ENCODE measurements at places on chromosomes 5 and 9.

DNA sequence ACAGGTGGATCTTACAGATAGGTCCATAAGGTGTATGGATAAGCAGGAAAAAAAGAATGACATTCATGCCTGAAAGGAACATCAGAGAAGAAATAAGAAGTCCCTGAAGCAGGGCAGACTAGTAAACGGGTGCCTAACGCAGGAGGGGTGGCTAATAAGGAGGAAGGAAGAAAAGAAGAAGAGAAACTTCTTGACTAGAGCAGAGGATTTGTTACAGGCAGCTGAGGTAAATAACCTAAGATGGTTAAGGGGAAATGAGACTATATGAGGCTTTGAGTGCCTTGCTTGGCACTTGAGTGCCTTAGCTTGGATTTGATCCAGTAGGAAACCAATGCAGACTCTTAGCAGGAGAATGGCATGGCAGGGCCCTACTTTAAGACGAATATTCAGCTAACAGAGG is 313.5 kb upstream of the PDE4D start:
- no peak for DNase-seq

GRCh38 chr9:33024126-33024965 is 727 bp upstream of the DNAJA1 start:
- no peak for DNase-seq

DNA sequence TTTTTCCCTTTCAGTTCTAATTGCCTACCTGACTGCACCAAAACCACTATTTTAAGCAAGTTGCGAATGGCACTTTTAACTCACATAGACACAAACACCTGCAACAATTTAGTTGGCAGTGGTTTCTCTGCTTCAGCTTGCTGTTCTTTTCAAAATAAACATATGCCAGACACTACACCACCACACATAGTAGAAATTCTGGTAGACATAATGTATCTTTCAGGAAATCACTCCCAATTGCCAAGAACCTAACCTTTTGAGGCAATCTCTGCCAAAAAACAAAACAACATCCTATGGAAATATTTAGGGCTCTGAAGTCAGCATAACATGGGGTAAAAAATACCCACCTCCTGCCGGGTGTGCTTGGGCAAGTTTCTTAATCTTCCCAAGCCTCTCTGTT is 27.7 kb downstream of the GLIS3 start:
- no peak for DNase-seq

DNA sequence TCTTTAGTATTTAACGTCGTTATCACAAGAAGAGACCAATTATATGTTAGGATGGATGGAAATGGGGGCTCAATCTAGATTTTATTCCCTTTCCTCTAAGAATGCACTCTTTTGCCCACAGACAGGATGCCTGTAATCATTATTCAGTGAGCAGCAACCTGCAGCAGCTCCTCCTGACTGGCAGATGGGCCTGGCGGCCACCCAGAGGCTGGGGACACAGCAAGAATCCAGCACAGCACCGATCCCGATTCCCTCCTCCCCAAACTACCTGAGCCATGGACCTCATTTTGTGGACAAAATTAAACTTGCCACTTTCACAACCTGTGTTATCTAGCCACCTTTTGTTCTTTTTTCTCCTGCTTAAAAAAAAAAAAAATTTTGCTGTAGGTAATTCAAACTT is 101.0 kb downstream of the USP20 start:
- peak; percentile 37 for DNase-seq

GRCh38 chr5:122221857-122222256 is 90.2 kb upstream of the SNCAIP start:
- DNase-seq = no peak

DNA sequence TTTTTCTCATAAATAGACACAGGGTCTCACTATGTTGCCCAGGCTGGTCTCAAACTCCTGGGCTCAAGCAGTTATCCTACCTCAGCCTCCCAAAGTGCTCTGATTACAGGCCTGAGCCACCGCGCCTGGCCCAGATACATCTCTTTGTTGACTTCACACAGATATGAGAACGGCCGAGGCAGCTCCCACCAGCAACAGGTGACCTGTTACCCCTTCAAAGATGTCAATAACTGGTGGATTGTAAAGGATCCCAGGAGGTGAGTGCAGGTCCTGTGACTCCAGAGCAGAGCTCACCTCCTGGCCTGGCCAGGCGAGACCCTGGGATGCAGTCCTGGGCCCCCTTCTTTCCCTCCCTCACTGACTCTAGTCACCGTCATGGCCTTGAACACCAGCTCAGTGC is 9.2 kb downstream of the POMT1 start:
- no peak for DNase-seq

GRCh38 chr5:141753971-141754713 is 72.1 kb upstream of the ARAP3 start:
- DNase-seq = no peak

DNA sequence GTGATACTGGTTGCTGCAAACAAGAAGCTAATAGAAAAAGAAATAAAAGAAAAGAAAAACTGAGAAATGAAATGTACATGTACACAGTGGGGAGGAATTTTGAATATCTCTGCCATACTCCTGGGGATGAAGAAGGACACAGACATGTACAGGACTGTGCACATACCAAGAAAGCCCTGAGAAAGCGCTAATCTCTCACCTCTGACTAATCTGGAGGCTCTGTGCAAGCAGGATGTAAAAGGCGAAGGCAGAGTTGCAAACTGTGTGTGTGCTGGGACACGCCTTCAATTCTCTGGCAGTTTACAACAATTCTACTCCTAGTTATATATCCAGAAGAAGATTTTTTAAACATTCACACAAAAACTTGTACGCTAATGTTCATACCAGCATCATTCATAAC is 211.4 kb downstream of the KIAA0825 start:
- no peak for DNase-seq

DNA sequence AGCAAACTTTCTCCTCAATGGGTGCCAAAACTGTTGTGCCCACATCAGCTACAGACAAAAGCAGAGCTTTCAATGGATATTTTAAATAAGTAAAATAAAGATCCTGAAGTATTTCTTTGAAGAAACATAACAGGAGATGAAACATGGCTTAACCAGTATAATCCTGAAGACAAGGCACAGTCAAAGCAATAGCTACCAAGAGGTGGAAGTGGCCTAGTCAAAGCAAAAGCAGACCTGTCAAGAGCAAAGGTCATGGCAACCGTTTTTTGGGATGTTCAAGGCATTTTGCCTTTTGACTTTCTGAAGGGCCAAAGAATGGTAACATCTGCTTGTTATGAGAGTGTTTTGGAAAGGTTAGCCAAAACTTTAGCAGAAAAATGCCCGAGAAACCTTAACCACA is 77.9 kb downstream of the ANXA1 start:
- no peak for DNase-seq

- no peak for DNase-seq
Measured at GRCh38 chr5:74226716-74227485, 413.6 kb downstream of the ENC1 start.

DNA sequence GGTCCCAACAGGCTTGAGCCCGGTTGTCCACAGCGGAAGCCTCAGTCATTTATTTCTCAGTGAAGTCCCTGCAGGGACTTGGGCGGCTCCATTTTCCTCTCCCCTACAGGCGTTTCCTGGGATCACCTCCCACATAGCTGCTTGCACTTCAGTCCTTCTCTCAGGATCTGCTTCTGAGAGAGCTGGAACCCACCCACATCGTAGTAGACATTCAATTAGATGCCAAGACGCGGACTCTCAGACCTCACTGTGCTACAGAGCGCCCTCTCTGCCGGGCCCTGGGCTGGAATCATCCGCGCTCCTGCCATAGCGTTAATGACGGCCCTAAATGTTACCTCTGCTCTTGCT is 54.0 kb upstream of the ROR2 start:
- no peak for DNase-seq

All from liver (tissue), 10 donors.